ENCODE measurements at places on chromosomes 5 and 9.

GRCh38 chr5:157994906-157995519, 136.1 kb upstream of the CLINT1 start:
- DNase-seq: peak; percentile 68

DNA sequence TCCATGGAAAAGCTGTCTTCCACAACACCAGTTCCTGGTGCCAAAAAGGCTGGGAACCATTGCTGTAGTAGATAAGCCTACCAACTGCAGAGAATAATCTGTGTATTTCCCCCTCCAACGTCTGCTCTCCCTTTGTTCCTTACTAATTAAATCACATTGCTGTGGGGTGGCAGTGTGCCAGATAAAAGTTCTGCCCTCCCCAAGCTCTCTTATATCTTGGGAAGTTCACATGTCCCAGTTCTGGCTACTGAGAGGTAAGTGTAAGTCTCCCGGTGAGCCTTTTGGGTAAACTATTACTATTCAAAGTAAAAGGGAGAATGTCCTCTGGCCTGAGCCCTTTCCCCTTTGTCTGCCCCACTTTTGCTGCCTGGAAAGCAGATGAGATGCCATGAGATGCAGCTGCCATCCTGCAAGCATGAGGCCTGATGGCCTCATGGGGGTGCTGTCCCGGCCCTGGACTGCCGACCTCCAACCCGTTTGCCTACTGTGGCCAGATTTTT, 14.7 kb downstream of the ENC1 start:
- peak; percentile 33 for DNase-seq

GRCh38 chr5:27491047-27491446, 452.7 kb upstream of the CDH9 start:
- no peak for DNase-seq

GRCh38 chr9:36939655-36940499, 94.2 kb downstream of the PAX5 start:
- no peak for DNase-seq

DNA sequence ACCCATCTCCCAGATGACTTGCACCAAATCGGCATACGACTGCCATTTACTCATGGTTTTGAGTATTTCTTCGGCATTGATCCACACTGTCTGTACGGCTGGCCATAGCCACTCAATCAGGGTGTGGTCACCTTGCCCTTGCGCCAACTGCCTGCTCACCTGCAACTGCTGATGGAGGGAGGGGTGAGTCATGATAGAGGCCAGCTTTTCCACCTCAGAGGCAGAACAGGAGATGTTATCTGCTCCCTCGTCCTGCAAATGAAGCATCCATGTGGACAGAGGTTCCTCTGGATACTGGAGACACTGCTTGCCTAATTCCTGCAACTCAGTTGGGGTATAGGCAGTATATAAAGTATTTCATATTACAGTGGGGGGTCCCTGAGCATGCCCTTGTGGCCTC, 85.6 kb upstream of the ATP10B start:
- no peak for DNase-seq

GRCh38 chr9:125494653-125494915, 212.4 kb downstream of the MAPKAP1 start:
- no peak for DNase-seq

DNA sequence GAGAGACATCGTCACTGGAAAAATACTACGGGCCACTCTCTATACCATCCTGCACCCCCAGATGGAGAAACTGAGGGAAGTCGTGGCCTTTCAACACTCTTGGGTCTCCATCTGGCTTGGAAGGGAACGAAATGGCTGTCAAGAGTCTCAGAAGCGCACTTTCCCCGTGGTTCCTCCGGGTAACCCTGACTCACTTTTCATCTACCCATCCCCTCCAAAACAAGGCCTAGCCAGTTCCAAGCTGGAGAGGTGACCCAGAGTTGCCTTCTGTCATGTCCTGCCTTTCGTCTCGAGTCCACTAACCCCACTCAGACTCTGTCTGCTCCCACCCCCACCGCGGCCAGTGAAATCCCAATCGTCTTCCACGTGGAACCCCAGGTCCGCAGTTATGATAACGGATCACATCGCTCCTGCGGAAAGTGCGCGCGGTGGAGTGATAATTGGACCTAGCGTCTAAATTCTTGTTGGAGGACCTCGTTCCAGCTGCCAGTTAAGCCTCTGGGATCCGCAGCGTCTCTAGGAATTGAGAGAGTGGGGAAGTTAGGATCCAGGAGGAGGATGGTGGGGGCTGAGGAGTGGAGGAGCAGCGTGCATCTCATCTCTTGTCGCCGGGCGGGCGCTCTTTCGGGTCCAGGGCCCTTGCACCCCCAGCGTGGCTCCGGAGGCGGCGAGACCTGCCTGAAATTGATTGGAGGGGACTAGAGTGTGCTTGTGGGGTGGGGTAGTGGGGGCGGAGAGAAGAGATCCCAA, 4.6 kb downstream of the CDKN2A start:
- DNase-seq: no peak

DNA sequence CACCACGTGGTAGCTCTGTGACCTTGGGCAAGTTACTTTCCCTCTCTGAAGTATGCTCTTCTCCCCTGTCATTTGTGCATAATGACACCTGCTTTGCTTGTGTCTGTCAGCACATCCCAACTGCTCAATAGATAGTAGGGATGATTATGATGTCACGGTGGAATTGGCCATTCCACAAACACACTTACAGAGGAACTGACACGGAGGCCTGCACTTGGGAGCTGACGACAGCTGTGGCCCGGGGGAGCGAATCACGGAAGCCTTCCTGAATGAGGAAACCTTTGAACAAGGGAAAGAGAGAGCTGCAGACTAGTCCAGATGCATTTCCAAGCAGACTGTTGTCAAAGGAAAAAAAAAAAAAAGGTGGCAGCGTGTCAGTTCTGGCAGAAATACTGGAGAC, 21.0 kb downstream of the TLX3 start:
- no peak for DNase-seq

DNA sequence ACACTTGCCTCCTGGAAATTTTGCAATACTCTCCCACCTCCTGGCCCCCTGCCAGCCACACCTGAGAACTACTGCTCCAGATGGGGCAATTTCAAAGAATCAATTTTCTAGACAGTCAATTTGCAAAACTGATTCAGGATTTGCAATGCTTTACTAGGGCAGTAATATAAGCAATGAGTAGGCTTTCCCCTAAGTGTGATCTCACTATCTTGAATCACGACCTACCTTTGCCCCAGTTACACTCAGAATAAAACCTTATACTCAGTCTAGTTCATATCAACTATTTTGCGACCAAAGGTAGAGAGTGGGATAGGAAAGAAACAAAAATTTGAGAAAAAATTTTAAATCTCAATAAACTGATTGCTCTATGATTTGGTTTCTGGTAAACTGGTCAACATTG, 54.4 kb downstream of the DROSHA start:
- no peak for DNase-seq

- no peak for DNase-seq
Measured at GRCh38 chr9:125464591-125465385, 203.2 kb downstream of the GAPVD1 start.

- peak; percentile 28 for DNase-seq
Measured at GRCh38 chr5:75656311-75657003, 45.2 kb downstream of the ANKDD1B start.

DNA sequence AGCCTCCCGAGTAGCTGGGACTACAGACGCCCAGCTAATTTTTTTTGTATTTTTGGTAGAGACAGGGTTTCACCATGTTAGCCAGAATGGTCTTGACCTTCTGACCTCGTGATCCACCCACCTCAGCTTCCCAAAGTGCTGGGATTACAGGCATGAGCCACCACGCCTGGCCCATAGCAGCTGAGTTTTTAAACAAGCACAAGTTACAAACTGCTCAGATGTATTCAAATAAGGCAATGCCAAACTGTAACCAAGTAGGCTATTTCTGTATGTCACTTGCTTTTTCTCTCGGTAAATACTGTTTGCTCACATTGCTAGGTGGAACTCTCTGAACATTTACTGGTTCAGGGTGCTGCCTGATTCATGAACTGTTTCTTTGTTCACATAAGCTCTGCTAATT, 799.3 kb upstream of the NUDT12 start:
- no peak for DNase-seq

DNA sequence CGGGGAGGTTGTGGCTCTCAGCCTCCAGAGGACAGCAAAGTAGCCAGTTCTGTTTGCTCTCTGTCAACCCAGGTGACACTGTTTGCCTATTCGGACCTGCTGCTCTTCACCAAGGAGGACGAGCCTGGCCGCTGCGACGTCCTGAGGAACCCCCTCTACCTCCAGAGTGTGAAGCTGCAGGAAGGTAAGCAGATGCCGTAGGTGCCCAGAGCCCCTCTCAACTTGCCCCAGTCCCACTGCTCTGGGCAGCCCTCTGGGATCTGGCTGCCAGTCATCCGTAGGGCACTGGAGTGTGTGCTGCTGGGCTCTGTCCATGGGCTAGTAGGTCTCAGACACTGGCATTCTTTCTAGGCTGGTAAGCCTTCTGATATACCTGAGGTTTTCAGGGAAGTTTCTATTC, 59.3 kb downstream of the RGS3 start:
- DNase-seq: no peak

DNA sequence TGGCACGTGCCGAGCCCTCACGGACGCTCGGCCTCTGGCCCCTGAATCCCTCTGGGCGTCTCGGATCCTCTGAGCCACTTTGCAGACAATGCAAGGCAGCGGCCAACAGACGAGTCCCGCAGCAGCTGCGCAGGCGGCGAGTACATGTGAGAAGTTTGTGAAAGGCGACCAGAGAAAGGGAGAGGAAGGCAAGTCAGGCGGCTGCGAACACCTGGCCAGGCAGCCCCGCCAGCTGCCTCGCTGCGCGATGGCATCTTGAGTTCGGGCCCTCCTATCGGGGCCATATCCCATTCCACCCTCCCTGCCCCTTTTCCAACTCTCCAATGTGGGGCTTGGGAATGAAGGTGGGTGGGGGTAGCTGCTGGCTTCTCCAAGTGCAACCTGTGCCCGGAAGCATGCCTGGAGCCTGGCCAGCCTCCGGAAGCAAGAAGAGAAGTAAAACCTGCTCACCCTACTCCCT, 4.5 kb upstream of the POU4F3 start:
- no peak for DNase-seq

DNA sequence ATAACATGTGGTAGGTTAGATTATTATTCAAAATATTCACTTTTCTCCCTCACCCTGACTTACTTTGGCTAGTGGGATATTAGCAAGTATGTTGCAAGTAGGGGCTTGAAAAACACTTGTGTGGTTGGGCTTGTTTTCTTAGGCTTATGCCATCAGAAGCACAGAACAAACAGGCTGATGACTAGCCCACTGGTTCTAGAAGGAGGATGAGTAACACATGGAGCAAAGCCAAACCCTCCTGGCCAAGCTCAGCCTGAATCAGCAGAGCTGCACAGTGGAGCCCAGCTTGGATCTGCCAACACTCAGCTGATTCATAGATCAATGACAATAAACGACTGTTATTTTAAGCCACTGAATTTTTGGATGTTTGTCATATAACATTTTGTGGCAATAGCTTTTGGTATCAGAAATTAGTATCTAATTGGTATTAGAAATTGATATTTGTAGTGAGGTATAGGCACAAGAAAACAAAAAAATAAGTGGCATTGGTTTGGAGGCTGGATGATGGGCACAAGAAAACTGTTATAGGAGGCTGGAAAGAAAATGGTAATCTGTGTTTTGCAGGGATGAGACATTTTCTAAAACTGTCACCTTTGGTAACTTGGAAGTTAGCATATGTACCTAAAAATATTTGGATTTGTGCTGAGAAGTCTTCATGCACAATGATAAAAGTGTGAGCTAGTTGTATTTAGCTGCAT, 46.1 kb upstream of the ZBED3 start:
- DNase-seq: peak; percentile 68

DNA sequence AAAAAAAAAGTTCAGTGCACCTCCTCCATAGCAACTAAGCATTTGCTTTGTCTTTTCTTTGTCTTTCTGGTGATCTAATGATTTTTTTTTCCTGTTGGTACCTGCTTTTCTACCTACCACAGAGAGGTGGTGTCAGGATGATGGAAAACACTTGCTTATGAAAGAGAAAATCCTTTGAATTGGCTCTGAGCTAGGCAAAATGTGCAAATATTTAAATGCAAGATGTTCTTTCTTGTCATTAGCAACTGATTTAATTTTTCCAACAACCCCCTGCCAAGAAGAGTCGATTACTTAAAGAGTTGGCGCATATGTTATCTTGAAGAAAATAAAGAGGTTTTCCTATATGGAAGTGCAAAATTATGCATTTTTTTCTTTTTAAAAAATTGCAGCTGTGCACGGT, 37.7 kb downstream of the TNC start:
- no peak for DNase-seq

- DNase-seq: no peak
Measured at GRCh38 chr9:114003351-114003750, 74.7 kb downstream of the AMBP start.

GRCh38 chr9:97964901-97965300, 18.2 kb upstream of the ANP32B start:
- no peak for DNase-seq

- DNase-seq: no peak
Measured at GRCh38 chr9:125323615-125324014, 62.0 kb downstream of the GAPVD1 start.

GRCh38 chr9:77488439-77489126, 159.5 kb downstream of the GNA14 start:
- DNase-seq: no peak

DNA sequence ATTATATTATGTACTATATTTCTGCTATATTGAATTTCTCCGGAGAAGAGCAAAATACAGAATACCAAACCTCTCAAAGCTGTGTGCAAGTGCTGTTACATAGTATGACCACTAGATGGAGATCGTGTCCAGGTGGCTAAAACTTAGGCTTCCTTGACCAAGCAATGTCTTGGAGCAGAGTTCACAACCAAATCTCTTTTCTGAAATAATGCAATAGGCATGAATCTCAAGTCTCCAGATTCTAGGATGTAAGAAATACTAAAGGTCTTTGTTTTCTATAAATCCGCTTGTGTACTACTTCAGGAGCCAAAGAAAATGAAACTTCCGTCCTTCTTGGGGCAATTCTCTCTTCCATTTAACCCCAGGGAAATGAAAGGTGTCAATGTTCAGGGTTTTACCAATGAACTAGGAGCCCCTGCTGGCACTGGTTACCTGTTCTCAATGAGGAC, 181.5 kb upstream of the RAI14 start:
- peak; percentile 34 for DNase-seq

All from body of pancreas (tissue), 4 donors.